ENCODE measurements at places on chromosomes 12 and 14. TPM values are rescaled to one million over a fixed set of nuclear protein-coding genes. Genes with fewer than 3 reads are reported as not detected.

Gene ACOT6
- not detected for total RNA-seq

Gene SVOP
- total RNA-seq = under 0.01 TPM

Gene TDRD9
- 2.7 TPM for total RNA-seq

Gene DHRS2
- 0.22 TPM for total RNA-seq

Gene RAD9B
- 1.4 TPM for total RNA-seq

Gene PLD4
- total RNA-seq = 0.13 TPM

Gene RSRC2
- total RNA-seq = 58.1 TPM

Gene POTEG
- not detected for total RNA-seq

Gene MGP
- total RNA-seq = 63.6 TPM
